ENCODE measurements at places on chromosomes 4 and X.

DNA sequence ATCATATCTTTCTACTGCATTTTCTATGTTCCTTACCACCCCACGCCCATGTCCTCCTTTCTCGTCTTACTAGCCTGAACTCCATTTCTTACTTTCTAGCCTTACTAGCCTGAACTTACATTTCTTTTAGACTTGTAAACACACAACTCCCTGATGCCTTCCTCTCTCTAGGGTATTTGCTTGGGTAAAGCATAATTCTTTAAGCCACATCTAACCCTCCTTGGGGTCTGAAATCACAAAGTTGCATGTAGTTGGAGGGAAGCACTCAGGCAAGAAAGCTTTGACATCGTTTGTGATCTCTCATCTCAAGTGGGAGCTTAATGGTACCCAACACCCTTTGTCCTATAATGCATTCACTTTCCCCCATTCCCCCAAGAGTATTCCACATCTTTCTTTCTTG is 124.4 kb downstream of the SPOCK3 start:
- no peak for DNase-seq

- DNase-seq = peak; percentile 7
Measured at GRCh38 chr4:26787461-26788340, 72.9 kb upstream of the STIM2 start.

DNA sequence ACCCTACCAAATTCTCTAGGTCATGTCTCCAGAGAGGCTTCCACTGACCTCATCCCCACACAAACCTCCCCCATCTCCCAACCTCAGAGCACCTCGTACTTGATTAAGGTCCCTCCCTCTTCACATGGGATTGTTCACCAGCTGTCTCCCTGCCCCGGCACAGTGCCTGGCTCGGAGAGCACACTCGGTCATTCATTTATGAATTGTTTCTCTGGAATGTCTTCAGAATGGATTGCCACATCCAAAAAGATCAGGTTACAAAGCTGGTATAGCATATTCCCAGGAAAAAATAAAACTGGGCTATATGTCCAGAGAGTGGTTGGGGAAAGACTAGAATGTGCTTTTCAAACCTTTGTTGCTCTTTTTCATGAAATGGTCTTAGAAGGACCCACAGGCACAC is 21.6 kb downstream of the JAKMIP1 start:
- no peak for DNase-seq

DNA sequence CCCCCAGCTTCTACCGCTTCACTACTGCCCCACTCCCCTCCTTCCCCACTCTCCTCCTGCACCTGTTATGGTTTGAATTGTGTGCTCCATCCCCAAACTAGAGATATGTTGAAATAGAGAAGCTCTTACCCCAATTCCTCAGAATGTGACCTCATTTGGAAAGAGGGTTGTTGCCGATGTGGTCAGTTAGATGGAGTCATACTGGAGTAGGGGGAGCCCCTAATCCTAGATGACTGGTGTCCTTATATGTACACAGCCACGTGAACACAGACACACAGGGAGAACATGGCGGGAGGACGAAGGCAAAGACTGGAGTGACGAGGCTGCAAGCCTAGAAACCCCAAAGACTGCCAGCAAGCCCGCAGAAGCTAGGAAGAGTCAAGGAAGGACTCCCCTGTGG is 84.3 kb downstream of the FHDC1 start:
- no peak for DNase-seq

DNA sequence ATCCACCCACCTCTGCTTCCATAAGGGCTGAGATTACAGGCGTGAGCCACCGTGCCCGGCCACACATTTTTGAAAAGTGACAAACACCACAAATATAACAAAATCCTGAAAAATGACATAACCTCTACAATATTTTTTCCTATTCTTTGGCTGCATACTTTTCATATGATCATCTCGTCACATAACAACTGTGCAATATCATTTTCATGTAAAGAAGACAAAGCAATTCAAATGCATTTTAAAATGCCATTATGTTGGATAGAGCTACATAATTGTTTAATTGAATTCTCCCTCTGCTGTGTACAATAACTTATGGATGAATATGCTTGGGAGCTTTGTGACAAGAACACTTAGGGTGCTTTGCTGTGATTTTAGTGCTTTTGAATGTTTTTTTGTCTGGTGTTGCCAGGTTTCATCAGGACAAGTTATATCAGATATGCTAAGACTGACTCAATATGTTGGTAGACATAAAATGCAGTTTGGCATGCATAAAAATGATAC is 132.9 kb downstream of the CHIC2 start:
- DNase-seq = no peak

Measured in cardiac muscle cell (in vitro differentiated cells and primary cell).